HTR-8/SVneo (cell line): ENCODE measurements at places on chromosomes 2 and 18.

GRCh38 chr18:4734903-4735302 is 279.8 kb upstream of the DLGAP1 start:
- no peak for DNase-seq

DNA sequence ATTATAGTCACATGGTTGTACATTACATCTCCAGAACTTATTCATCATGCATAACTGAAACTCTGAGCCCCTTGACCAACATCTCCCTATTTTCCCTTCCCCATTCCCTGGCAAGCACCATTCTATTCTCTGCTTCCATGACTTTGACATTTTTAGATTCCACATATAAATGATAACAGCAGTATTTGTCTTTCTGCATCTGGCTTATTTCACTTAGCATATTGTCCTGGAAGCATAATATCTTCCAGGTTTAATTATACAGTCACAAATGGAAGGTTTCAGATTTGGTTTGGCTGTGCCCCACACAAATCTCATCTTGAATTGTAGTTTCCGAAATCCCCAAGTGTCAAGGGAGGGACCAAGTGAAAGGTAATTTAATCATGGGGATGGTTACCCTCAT is 626.9 kb upstream of the PKDCC start:
- no peak for DNase-seq

- DNase-seq, result no peak
Measured at GRCh38 chr18:46856973-46857372, 60.3 kb downstream of the PIAS2 start.

GRCh38 chr18:78423811-78424210 is 555.8 kb upstream of the SALL3 start:
- DNase-seq, result no peak

GRCh38 chr18:36518839-36519238 is 221.3 kb downstream of the FHOD3 start:
- no peak for DNase-seq

DNA sequence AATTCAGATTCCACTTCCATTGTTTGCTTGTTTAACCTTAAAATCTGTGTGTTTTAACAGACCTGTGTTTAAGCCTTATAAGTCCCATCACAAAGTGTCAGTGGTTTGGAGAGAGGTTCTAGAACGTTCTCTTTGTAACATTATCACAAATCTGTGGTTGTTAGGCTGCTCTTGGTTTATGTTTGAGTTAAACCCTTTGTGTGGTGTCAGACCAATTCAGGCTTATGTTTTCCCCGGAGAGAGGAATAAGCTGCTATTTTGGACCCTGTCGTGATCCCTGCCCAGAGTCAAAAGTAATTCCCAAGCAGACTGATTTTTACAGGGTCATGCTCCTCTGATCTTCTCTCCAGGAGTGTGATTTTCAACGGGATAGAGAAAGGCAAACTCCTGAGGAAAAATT is 43.8 kb upstream of the LTBP1 start:
- no peak for DNase-seq

GRCh38 chr2:197256021-197256420 is 54.6 kb downstream of the ANKRD44 start:
- no peak for DNase-seq

DNA sequence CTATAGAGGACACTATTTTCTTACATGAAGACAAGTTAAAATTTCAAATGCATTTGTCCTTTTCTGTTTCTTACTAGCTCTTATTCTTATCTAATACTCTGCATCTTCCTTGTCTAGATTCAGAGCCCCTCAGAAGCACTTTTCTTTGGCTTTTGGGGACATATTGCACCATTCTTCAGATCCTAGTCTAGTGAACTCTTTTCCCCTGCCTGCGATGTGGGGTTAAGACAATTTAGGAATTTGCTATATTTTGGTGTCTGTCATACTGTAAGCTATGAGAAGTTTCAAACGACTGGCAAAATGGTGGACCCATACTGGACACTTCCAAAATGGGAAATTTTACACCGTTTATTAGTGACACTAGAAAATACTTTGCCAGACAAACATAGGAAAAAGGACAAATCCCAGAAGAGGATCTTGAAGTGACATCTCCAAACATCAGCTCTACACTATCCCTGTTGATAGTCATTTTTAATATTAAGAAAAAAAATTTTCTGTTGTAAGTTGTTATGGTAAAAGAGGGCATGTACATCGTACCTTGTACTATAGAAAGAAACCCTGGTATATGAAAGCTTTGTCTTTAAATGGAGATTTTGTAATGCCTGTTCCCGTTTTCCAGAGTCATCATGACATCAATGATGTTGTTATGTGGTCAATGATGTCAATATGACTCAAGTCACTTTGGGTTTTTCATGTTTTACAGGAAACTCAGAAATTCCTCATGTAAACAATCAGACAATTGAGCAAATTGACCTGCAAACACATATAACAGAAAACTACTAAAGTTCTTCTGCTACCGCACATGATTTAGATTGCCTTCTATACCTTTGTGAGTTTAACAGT is 4.4 kb upstream of the KYNU start:
- no peak for DNase-seq

DNA sequence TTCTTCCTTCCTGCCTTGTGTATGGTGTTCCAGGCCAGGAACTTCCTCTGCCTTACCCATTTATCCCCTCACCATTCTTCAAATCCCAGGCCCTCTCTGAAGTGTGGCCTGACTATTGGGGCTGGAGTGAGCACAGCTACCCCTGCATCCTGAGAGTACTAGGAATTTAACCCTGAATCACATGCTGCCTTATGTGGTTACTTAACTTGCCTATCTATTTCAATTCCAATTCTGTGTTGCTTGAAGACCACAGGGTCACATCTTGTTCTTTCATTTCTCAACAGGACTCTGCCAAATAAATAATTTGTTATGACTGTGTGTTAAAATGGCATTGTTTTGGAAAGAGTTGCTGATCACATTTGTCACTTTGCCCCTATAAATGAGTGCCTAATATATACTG is 108.6 kb downstream of the CERS6 start:
- DNase-seq, result no peak

DNA sequence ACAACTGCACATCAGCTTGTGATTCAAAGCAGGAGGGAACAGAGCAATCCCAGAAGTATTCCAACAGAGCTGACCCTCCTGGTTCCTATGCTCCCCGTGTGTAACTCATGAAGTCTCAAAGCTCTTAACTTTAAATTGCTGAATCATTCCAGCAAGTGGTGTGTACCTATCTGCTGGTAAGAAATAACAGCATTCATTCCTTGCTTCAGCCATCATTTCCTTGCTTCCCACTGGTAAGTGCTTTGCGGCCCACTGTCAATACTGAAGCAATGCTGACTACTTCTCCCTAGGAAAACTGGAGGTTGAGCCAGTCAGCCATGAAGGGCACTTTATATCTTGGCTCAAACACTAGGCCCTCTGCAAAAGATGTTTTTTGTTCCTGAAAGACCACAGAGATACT is 222.4 kb downstream of the EXOC6B start:
- DNase-seq, result no peak

DNA sequence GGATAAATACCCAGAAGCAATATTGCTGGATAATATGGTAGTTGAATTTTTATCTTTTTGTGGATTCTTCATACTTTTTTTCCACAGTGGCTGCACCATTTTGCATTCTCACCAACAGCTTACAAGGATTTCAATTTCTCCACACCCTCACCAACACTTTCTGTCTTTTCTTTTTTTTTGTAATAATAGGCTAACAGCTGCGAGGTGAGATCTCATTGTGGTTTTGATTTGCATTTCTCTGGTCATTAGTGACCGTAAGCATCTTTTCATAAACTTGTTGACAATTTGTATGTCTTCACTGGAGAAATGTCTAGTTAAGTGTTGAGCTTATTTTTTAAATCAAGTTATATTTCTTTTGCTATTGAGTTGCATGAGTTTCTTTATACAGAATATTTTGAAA is 17.6 kb upstream of the SLC9A2 start:
- no peak for DNase-seq

DNA sequence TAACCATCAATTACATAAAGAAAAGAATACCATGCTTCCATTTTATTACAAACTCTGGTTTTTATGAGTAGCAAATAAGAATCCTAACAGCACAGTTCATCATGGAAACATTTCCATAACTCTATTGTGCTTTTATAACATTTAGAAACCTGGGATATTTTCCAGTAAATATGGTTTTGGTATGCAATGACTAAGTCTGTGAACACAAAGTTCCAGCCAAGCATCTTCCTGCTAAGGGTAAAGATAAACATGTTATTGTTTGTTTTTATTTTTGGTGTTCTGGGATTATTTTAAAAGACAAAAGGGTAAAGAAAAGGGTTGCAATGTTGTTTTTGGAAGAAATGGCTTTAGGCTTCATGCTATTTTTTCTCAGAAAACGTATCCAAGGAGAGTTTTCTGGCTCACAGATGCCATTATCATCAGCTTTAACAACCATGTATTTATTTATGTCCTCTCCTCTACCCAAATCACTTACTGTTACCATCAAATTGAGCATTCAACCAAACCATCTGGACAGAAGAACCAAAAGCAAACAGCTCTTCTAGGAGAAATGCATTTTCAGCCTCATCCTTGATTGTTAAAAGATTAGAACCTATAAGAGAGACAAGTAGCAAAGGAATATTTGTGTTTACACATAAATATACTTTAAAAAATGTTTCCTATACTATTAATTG is 116.0 kb downstream of the PLA2R1 start:
- DNase-seq, result no peak

GRCh38 chr2:136378712-136379595 is 261.0 kb upstream of the CXCR4 start:
- DNase-seq, result peak; percentile 34

DNA sequence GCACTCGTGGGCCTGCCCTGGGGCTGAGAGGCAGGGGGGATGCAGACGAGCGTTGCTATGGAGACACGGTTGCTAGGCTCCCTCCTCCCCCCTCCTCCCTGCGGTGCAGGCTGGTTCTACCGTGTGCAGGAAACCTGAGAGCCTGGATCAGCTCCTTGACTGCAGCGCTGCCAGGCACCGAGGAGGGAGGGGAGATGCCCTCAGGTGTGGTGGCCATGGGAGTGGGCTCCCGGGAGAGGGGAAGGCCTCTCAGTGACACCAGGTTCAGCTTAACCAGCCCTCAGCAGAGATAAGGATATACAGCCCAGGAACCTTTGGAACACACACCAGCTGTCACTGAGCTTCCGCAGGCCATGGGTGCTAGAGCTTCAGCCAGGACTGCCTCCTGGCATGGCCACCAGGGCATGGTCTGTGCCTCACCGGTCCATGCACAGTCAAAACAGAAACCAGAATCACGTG is 124.4 kb upstream of the PXDN start:
- DNase-seq, result no peak

DNA sequence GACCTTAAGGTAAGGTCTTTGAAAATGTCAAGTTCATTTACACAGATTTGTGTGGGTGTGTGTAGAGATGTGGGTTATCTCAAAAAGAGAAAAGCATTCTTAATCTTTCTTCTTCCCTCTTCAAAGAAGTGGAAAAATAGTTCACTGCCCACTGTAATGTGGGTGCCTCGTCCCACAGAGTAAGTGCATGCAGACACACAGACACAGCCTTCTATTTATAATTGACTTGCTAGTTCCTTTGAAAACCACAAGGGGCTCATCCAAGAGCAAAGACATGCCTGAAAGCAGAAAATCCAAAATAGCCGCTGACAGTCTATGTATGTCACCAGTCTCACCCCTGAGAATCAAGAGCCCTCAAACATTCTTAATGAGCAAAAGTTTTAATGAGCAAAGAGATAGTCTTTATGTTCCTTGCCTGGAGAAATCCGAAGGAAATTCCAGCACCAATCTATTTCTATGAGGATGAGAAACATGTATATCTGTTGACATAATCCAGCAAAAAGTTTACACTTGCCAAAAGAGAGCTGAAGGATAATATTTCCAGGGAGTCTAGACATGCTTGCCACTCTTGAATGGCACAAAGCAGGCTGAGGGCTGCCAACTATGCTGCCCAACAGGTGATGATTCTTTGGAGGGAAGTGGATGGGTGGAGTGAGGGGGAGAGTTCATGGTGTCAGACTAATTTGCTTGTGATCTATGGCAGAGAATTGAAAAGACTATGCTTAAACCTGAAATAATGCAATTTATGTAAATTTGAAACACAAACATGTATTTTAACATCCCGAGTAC is 93.9 kb downstream of the ACVR1 start:
- peak; percentile 1 for DNase-seq

- no peak for DNase-seq
Measured at GRCh38 chr2:74017223-74017622, 32.5 kb downstream of the TET3 start.

DNA sequence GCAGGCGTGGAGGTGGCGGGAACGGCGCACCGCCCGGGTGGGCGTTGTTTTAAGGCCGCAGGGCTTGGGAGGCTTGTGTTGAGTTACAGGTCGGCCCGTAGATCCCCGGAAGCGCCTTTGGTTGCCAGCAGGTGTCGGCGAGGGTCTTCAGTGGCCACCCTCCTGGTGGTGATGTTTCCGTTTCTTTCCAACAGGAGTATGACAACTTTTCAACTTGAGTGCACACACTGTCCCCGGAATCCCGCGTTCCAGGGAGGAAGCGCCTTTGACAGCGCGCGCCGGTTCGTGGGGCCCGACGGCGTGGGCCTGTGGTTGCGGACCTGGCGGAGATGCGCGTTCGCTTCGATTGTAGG is 1.0 kb upstream of the HDAC4 start:
- no peak for DNase-seq

- no peak for DNase-seq
Measured at GRCh38 chr18:70653671-70654070, 364.8 kb downstream of the SOCS6 start.

- no peak for DNase-seq
Measured at GRCh38 chr2:98809878-98810587, 79.1 kb upstream of the MGAT4A start.

GRCh38 chr2:237147317-237147716 is 61.6 kb downstream of the COPS8 start:
- DNase-seq, result no peak

GRCh38 chr2:145635706-145636427 is 1115.9 kb upstream of the ZEB2 start:
- no peak for DNase-seq

GRCh38 chr18:50649821-50650220 is 89.9 kb downstream of the MAPK4 start:
- DNase-seq, result no peak

GRCh38 chr2:133972786-133973185 is 281.1 kb upstream of the MGAT5 start:
- no peak for DNase-seq

DNA sequence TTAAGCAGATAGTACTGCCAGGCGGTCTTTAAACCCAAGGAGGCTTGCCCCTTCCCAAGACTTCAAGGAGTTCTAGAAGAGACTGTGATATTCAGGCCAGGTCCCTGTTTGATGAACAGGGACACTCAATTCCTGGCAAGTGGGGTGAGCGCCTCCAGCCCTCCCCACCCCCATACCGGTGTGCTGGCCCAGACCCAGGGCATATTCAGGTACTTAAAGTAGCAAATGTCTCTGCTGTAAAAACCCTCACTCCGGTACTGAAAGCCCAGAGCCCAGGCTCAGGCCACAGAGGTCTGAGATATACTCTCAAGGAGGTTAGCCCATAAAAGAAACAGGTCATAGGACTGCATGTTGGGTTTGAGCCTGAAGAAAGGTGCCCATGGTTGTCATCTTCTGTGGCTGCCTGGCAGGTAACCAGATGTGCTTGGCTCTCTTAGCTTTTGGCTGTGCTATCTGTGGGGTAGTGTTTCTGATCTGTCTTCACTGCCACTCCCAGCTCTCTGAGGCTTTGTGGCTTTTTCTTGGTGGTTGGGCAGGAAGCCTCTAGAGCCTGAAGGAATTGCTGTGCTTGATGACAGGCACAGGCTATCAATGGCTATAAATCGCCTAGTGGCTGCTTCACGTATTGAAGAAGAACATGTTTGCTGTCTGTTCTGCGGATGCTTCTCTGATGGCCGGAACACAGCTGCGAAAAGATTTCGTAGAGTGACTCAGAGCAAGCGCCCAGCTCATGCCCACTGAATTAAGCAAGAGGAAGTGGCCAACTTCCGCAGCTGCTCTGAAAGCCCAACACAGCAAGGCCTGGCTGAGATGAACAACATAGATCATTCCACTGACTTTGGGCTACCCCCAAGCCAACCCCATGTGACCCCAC is 63.3 kb upstream of the ALPP start:
- no peak for DNase-seq
